ENCODE measurements at places on chromosomes 3 and 15.

DNA sequence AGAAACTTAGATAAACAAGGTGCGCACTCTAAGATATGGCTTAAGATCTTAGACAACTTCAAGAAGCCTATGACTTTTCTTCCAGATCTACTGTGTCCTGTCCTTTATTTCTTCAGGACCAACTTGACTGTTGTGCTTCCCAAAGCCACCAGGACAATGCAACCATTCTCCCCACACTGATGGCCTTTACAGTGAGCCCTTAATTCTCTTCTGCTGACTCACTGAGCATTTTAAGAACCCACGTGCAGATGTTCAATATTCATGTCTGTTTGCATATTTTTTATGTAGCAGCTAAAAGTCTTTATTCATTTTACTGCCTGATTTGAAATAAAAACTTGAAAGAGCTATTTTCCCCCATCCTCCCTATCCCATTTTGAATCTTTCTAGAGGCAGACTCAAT, 103.3 kb upstream of the SLC2A2 start:
- DNase-seq, result no peak

DNA sequence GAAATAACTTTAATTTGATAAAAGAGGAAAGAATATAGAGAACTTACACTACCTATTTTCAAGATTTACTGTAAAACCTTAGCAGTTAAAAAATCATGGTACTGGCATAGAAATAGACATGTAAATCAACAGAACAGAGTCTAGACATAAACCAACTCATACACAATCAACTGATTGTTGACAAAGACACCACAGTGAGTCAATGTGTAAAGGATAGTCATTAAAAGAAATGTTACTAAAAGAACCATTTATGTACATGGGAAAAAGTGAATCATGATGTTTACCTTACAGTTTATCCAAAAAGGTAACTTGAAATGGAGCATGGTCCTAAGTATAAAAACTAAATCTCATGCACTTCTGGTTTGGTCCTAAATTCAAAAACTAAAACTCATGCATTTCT, 847.4 kb downstream of the IGSF11 start:
- DNase-seq, result no peak

- DNase-seq, result no peak
These were observed 54.3 kb downstream of the GSK3B start for GRCh38 chr3:120039642-120040610.

GRCh38 chr15:42106288-42106687, 11.9 kb upstream of the PLA2G4D start:
- DNase-seq, result no peak

- no peak for DNase-seq
These were observed 3.7 kb downstream of the SSR3 start for GRCh38 chr3:156551261-156551660.

- DNase-seq, result no peak
These were observed 62.9 kb downstream of the SH3GL3 start for GRCh38 chr15:83510001-83510400.

GRCh38 chr15:70442211-70442610, 321.1 kb downstream of the UACA start:
- DNase-seq, result no peak

- no peak for DNase-seq
These were observed 64.3 kb downstream of the EPHB1 start for GRCh38 chr3:134859341-134859740.

- DNase-seq, result no peak
These were observed 679 bp downstream of the RPL35A start for GRCh38 chr3:197950677-197951061.

DNA sequence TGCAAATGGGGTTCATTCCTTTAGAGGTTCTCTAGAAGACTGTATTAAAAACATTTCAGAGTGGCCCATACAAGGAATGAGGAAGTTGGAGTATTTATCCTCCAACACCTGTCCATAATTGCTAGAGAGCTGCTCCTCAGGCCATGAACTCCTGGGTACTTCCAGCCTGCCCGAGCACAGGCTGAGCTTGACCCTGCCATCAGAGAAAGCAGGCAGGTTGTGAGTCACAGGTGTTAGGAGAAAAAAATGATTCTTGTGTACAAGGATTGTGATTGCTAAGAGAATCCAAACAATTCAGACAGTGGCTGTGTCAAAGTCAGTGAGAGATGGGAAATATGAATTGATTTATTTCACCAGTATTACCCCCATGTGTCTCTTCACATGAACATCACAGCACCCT, 156.8 kb upstream of the GADL1 start:
- DNase-seq, result no peak

DNA sequence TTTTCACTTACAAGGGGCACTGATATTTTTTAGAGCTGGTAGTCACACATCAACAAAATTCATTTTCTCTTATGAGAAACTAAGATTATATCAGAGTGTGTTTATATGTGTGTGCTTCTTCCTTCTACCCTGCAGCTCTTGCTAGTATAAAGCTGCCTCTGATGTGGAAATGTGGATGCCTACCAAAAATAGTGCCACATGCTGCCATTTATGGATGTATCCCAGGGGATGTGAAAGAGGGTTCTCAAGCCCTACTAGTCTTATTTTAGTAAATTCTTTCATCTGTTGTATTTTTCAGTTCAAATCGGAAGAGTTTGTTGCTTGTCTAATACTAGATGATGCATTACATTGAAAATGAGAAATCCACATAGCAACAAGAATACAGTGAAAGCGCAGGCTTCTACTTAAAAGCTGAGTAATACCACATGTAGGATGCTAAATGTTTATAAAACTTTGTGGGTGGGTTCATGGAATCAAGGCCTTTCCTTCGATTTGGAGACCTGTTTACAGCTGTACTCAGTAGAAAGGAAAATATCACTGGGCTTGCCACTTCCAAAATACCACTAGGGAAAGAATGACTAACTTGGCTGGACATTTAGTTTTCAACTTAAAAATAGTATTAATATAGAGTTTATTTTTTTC, 399.2 kb downstream of the EPHA3 start:
- no peak for DNase-seq

Data from CD4-positive, alpha-beta T cell treated with Interleukin-4 for 1 hour (primary cell).